ENCODE measurements at places on chromosomes 12 and 14.

GRCh38 chr14:77100961-77101360, 2.9 kb downstream of the CIPC start:
- DNase-seq: no peak

- no peak for DNase-seq
Measured at GRCh38 chr12:42564996-42565395, 24.6 kb downstream of the PRICKLE1 start.

DNA sequence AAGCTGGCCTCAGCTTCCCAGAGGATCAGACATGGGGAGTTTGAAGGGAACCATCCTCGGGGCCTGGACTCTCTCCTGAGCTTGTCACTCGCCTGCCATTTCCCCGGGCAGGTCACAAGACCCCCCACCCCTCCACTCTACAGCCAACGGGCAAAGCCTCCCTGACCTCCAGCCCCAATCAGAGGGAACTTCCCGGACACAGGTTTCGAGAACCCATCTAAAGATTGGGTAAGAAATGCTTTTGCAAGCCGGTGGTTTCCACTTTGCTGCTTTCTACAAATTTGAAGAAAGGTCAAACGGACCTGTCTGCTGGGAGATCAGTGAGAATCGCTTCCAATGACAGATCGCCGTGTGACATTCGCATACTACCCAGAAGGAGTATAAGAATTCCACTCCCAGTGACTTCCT, 89.6 kb downstream of the SCARB1 start:
- DNase-seq: peak; percentile 27

DNA sequence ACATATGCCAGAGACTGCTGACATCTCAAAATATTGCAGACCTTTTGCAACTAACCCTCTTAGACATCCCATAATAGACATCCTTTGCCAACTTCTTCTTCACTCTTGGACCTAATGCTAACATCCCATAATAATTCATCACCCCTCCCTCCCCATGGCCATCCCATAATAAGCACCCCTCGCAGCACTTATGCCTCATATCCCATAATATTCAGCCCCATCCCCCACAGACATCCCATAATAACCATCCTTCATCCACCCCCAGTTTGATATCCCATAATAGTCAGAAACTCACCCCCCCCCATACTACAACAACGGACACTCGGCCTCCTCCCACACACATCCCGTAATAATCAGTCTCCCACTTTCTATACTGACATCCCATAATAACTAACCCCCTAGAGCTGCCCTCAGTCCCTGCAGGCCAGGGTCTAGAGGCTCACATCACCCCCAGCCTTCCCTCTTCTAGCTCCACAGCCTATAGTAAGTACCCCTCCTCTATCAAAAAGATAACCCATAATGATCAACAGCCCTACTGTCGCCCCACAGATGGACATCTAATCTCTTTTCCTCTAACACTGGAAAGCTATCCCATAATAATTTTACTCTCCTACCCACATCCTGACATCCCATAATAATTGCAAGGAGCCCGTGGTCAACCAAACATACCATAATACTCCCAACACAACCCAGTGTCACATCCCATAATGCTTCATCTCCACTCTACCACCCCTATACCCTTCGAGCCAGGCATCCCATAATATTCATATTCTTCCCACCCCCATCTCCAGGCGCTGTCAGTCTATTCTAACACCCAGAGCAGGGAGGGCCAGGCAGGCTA, 792 bp upstream of the CHD4 start:
- peak; percentile 64 for DNase-seq

GRCh38 chr12:130569521-130569920, 146.6 kb downstream of the RIMBP2 start:
- no peak for DNase-seq

- DNase-seq: no peak
Measured at GRCh38 chr14:90757452-90757851, 58.8 kb downstream of the TTC7B start.

DNA sequence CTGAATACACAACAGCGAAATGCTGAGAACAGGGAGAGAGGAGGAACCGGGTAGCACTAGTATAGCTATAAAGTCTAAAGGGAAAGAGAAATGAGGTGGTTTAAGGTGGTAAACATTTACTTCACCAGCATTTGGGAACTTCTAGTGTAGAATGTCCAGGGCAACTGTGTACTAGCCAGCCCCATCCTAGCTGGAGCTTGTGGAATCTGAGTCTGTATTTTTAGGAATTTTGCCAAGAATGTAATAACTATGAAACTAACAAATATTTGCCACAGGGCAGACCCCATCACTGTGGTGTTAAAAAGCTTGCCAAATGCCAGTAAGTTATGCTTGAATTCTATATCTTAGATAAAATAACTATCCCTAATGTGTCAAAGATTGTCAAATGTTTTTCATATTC, 398.9 kb upstream of the MIS18BP1 start:
- DNase-seq: no peak

- DNase-seq: no peak
Measured at GRCh38 chr12:2429032-2429431, 365.7 kb upstream of the FKBP4 start.
